ENCODE measurements at places on chromosomes 2 and 18.
A peak's percentile ranks its signal among the peaks of the same experiment; 100 is the strongest.

DNA sequence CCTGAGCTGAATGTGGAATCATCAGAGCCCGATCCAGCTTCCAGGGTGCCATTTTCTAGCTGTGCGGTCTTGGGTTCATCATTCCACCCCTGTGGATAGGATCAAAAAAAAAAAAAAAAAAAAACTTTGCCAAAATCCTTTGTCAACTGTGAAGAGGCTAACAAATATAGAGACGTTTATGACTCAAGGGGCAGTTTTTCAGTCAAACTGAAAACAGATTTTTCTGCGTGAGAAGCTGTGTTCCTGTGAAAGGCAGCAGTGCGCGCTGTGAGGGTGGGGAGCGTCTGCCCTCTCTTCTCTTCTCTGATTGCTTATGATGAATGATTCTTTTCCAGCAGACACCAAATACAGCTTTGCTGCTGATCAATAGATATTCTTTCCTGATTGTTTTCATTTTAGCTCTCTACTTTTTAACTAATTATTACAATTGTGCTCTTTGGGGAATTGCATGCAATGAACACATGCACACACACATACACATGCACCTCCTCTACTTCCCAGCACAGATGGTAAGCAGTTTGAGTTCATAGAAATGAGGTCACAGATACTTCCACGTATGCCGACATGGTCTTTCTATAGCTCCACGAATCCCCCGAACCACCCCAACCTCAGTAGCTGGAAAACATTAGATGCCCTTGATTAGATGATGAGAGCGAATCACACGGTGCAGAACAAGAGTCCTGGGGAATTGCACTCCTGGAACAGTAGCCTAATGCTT, 175.4 kb downstream of the NRP2 start:
- no peak for DNase-seq

DNA sequence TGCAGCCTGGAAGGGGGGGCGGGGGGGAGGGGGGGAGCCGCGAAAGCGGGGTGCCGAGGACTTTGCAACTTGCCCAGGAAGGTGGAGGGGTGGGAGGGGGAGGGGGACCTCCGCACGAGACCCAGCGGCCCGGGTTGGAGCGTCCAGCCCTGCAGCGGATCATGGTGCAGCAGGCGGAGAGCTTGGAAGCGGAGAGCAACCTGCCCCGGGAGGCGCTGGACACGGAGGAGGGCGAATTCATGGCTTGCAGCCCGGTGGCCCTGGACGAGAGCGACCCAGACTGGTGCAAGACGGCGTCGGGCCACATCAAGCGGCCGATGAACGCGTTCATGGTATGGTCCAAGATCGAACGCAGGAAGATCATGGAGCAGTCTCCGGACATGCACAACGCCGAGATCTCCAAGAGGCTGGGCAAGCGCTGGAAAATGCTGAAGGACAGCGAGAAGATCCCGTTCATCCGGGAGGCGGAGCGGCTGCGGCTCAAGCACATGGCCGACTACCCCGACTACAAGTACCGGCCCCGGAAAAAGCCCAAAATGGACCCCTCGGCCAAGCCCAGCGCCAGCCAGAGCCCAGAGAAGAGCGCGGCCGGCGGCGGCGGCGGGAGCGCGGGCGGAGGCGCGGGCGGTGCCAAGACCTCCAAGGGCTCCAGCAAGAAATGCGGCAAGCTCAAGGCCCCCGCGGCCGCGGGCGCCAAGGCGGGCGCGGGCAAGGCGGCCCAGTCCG, 540 bp downstream of the SOX11 start:
- no peak for DNase-seq

- DNase-seq: peak; percentile 42
Observed at GRCh38 chr18:21803495-21803894, 62.9 kb downstream of the MIB1 start.

GRCh38 chr2:27683390-27684071, 19.8 kb downstream of the SLC4A1AP start:
- DNase-seq: peak; percentile 78

- DNase-seq: no peak
Observed at GRCh38 chr2:64996871-64997307, 7.7 kb downstream of the SLC1A4 start.

DNA sequence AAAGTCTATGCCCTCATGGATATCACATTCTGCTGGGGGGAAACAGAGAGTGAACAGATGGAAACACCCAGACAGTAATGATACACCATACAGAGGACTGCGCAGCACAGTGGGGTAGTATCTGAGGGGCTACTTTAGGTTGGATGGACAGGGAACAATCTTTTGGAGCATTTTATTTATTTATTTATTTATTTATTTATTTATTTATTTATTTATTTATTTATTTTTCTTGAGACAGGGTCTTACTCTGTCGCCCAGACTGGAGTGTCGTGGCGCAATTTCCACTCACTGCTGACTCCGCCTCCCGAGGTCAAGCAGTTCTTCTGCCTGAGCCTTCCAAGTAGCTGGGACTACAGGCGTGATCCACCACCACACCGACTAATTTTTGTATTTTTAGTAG, 89.2 kb downstream of the TGOLN2 start:
- DNase-seq: no peak

- DNase-seq: no peak
Observed at GRCh38 chr18:54856105-54856646, 27.9 kb downstream of the RAB27B start.

DNA sequence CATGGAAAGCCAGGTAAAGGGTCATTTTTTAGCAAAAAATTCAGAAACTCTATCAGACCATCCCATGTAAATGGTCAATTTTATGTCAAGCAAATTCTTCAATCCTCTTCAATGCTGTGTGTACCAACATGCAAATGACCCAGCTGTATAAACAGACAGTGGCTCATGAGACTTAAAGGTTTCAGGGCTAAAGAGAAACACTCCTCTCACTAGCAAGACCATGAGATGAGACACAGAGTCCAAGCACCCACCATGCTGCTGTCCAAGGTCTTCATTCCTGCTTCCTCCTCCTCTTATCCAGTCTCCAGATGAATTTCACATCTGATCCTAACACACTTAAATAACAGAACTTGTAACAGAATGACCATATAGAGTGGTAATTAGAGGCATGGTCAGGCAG, 30.8 kb upstream of the ONECUT2 start:
- DNase-seq: no peak

DNA sequence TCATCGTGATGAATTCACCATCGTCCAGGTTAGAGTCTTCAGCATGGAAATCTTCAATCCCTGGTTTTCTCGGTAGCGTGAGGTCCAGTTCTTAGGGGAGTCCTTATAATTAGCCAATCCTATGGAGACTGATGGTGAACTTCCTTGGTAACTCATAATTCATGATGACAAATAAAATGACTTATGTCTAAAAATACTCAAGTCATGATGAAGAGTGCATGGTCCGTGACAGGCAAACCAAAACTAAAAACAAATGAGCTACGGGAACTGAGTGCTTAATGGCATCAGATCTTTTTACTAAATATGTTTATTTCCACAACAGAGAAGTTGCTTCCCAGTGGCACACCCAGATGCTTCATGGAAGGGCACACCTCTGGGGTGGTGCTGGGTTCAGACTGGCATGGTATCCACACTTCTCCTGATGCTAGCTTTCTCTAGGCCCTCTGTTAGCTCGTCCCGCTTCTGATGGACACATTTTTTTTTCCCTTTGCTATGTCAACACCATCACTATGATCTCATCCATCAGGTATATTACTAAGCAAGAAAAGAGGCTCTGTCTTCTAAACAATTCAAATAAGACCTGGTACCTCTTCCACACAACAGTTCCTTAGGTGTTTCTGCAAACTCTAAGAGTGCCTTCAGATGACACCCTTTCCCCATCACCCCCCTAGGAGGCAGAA, 92.8 kb upstream of the NEDD4L start:
- DNase-seq: no peak

- peak; percentile 35 for DNase-seq
Observed at GRCh38 chr18:22282311-22283115, 113.1 kb downstream of the GATA6 start.

GRCh38 chr2:179272406-179273192, 8.0 kb upstream of the SESTD1 start:
- DNase-seq: no peak

- DNase-seq: no peak
Observed at GRCh38 chr18:44885507-44885906, 204.8 kb downstream of the SETBP1 start.

- no peak for DNase-seq
Observed at GRCh38 chr2:116490511-116491145, 1323.9 kb upstream of the DDX18 start.

- DNase-seq: no peak
Observed at GRCh38 chr18:78238404-78239089, 741.1 kb upstream of the SALL3 start.

DNA sequence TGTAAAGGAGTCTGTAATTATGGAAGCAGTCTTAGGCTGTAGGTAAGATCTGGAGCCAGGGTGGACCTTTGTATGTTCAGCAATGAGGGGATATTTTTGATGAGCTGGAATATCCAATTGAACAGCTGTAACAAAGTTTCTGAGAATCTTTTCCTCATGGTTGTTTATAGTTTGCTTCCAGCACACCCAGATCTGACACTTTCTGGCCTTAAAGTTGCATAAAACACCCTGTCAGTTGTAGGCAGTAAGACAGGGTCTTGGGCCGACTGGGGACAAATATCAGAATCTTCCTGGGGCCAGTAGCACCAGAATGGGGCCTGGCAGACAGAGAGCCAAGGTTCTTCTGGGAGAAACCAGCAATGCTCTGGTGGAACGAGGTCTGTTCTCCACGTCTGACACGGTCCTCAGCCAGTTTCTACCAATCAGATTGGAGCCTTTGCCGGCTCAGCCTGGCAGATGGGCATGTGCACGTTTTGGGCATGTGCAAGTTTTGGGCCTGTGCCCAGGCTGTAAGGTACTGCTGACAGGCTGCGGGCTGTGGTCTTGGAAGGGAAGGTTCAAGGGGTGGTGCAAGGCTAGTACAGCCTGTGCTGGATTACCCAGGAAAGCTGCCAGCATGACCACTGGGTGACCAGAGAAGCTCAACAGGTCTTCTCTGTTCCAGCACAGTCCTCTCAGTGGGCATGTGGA, 89.8 kb downstream of the PRKCE start:
- DNase-seq: no peak

- DNase-seq: peak; percentile 45
Observed at GRCh38 chr2:95728878-95729596, 137.2 kb downstream of the TRIM43 start.

DNA sequence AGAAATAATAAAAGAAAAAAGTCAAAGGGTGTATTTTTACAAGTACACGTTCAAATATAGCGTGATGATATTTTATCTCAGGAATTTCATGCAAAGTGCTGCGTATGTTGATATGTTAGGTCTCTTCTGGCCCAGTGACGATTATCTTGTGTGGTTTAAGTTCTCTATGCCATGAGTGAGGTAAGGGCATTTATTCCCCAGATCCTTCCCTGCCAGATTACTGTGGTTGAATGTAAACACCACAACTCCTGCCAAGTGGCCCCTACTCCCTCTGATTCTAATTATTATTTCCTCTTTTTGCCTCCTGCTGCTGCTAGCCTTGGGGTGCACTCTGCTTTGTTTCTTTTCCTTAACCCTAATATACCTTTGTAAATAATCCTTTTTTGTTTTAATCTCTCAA, 12.2 kb downstream of the SCN2A start:
- DNase-seq: no peak

- no peak for DNase-seq
Observed at GRCh38 chr18:78403371-78403770, 576.2 kb upstream of the SALL3 start.

DNA sequence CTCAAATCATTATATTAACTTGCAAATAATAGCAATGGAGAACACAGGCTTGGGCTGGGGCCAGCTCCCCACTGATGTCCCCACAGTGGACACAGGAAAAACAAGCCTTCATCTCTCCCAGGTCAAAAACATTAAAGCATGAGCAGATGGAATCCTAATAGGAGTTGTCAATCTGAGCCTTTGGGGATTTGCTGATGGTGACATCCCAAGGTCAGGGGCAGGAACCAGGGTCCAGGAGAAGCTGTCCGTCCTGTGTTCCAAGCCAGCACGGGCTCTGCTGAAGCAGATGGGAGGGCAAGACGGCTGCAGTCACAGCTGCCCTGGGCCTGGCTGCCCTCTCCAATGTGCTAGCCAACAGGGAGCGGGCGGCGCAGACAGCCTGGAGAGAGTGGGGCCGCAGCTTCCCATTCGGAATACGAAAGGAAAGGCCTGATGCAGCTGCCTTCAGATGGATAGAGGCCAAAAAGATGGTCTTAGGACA, 135.5 kb downstream of the NDUFA10 start:
- no peak for DNase-seq

DNA sequence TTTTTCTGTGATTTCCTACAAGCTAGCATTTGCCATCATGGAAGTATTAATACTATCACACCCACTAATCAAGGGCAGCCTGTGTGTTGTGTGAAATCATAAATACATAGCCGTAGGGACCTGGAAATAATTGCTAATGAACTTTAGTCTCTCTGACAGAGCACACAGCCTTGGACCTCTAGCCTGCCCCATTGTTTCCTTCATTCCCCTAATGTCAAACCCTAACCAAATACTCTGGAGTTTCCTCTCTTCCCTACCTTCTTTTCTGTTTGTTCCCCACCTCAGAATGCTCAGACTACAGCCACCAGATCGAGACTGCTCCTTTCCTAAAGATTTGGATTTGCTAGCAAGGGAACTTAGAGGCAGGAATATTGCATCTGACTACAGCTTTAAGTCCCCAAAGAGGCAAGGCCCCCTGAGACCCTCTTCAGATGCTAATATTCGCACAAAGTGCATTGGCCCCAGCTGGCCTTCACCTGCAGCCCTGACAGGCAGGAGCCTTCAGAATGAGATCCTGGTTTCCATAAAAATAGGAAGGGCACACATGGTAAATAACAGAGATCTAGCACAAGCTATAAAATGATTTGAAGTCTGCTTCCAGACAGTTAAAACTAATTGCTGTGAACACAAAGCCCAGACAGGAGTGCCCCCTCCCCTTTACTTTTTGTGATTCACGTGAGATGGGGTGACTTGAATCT, 279.2 kb upstream of the DCC start:
- DNase-seq: no peak

DNA sequence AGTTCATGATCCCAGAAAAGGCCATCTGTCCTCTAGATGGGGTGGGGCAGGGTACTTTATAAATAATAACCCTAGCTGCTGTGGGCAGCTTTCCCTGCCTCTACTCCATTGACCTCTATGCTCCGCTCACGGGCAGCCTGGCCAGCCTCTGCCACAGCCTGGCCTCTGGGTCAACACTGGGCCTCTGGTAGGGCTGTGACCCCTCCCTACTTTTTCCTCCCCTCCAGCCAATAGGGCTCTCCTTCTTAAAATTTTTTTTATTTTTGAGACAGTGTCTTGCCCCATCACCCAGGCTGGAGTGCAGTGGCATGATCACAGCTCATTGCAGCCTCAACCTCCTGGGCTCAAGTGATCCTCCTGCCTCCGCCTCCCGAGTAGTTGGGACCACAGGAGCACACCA, 4.1 kb upstream of the GAREM2 start:
- no peak for DNase-seq

DNA sequence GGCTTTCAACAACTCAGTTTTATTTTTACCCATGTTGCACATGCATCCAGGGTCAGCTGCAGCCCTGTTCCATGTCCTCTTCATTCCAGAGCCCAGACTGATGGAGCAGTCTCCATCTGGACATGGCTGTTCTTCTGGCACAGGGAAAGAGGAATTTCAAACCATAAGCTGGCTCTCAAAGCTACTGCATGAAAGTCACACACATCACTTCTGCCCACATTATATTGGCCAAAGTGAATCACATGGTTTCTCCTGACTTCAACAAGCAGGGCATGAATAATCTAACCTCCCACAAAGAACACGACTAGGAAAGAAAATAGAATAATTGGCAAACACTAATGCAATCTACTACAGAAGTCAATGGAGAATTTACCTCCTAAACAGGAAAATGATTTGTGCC, 94.2 kb downstream of the FTCDNL1 start:
- DNase-seq: no peak

- no peak for DNase-seq
Observed at GRCh38 chr2:16181062-16181740, 240.9 kb downstream of the MYCN start.

GRCh38 chr2:37585982-37586621, 85.3 kb downstream of the CDC42EP3 start:
- DNase-seq: no peak

Measured in HL-60 (cell line).